ENCODE measurements at places on chromosomes 12 and 14.
A peak's percentile ranks its signal among the peaks of the same experiment; 100 is the strongest.

DNA sequence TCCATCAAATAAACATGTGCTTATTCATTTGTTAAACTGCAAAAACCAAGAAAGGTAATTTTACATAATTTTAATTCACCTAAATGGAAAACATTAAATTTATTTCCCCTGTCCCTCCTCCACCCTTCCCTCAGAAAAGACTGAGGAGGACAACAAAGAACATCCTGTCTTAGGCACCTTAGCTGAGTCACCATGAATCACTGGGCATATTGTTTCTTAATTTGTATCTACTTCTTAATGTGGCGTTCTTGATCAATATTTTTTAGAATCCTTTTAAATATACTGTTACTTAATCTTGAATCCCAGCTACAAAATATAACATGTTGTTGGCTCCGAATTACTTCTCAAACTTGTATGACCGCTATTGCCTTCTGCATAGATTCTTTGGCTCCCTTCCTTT is 23.5 kb downstream of the SIX6 start:
- no peak for DNase-seq

- DNase-seq: no peak
Measured at GRCh38 chr12:121678716-121679300, 9.4 kb upstream of the MORN3 start.

DNA sequence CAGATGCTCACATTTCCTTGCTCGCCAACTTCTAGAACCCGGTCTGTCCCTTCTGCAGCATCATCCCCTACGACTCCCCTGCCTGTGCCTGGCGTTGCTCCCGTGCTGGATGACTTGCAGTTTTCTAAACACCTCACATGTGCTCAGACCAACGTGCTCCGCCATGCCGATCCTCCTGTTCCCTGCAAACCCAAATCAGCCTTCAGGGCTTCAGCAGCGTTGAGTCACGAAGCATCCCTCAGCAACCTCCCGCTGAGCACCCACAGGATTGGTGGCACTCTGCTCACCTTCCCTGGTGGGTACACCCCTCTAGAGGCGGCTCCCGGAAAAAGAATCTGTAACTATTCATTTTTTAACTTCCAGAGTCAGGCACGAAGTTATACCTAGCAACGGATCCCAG is 2.8 kb upstream of the PIWIL1 start:
- DNase-seq: no peak

DNA sequence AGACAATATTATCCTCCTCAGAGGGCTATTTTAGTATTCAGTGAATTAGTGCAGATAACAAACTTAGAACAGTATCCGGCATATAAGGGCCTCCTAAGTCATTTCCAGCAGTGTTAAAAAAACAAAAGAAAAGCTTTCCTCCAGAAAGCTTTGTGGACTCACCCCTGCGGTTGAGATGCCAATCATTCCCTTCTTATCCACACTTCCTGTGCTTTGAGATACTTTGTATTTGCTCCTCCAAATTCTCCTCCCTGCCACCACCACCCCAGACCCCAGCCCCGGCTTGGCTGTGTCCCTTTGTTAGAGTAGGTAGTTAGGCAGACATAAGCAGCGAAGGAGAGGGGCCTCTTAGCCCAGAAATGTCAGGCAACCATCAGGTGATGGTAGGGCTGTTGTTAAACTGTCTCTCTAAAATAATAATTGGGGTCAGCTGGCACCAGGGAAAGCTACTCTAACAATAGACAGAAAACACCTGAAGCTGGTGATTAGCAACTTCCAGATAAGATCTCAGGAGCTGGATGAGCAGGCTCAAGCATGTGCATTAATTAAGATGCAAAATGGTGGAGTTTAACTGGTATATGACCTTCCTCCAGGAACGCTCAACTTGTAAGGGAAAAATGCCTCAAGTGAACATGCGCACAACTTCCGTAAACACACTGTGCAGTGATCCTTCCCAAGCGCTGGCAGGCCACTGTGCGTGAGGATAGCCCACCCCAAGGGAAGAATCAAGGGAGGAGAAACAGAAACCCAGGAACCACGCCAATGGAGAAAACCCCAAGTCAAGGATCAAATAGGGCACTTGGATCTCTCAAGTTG is 152.1 kb upstream of the EEA1 start:
- DNase-seq: no peak

- no peak for DNase-seq
Measured at GRCh38 chr12:50017641-50018040, 7.7 kb downstream of the RACGAP1 start.

DNA sequence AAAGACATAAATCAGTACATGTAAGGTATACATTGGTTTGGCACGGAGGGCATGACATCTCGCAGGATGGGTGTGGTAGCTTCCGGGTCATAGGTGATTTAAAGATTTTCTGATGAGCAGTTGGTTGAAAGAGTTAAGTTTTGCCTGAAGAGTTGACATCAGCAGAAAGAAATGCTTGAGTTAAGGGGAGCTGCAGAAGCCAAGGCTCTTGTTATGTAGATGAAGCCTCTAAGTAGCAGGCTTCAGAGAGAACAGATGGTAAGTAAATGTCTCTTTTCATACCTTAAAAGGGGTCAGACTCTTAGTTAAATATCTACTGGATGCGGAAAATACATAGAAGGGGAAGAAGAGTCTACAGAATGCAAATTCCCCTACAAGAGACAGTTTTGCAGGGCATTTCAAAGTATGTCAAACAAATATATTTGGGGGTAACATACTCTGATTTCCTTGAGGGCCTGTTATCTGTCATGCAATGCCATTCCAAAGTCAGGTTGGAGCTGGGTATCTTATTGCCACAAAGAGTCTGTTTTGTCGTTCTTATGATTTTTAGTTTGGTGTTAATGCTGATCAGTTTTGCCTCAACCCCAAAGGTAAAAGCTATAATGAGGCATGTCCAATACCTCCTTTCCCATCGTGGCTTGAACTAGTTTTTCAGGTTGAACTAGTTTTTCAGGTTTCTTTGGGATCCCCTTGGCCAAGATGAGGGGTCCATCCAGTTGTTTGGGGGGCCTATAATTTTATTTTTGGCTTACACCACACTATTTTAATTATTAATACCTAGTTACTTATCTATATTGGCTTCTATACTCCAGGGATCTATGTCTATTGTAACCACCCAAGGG is 67.0 kb downstream of the PTHLH start:
- no peak for DNase-seq

GRCh38 chr14:64954491-64955240 is 12.1 kb upstream of the GPX2 start:
- DNase-seq: no peak

DNA sequence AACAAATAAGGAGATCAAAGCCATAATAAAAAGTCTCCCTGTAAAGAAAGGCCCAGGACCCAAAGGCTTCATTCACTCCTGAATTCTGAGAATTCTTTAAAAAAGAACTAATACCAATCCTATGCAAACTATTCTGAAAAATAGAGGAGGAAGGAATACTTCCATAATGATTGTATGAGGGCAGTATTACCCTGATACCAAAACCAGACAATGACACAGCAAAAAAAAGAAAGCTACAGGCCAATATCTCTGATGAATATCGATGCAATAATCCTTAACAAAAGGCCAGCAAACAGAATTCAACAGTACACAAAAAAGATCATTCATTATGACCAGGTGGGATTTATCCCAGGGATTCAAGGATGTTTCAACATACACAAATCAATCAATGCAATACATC is 457.8 kb upstream of the FBXO33 start:
- no peak for DNase-seq

GRCh38 chr12:43289426-43289801 is 262.6 kb downstream of the ADAMTS20 start:
- no peak for DNase-seq

DNA sequence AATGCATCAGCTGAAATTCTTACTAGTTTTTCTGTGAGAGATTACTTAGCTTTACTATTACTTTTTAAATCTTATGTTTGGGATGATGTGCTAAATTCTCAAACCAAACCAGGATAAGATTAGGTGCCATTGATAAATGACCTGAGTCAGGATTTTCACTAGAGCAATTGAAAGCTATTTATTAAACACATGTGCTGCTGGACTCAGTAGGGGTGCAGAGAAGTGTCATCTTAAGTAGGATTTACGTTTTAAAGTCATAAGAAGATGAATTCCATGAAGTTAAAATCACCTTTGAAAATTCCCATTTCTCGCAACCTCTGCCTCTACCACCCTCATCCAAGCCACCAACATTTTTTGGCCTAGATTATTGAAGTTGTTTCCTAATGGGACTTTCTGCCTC is 8.8 kb downstream of the TMEM263 start:
- DNase-seq: no peak

GRCh38 chr12:108145011-108145410 is 15.9 kb downstream of the WSCD2 start:
- no peak for DNase-seq

DNA sequence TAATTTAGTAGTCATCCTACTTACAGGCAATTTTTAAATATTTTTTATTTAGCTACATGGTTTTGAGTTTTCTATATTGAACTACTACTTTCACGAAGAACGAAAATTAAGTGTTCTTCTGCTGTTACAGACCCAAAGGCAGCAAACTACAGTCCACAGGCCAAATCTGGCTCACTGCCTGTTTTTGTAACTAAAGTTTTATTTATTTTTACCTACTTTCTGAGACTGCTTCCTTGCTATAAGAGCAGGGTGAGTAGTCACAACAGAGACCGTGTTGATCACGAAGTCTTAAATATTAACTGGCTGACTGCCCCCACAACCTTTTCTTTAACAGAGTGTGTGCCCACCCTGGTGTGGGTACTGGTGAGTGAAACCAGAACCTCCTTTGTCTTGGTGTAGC is 11.6 kb downstream of the RBM19 start:
- no peak for DNase-seq

DNA sequence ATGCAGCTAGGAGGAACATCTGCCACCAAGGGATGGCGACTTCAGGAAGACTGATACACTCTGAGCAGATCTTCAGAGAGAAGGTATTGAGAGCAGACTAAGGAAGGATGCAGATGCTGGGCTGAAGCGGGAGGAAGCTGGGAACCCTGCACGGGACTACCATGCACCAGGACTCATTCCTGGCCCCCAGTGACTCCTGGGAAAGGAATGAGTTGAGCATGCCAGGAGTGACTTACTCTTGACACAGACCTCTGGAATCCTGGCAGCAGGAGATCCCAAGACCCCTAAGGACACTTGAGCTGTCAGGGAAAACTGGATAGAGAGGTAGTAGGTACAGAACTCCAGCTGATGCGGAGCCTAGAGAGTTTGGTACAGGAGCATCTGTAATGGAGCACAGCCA is 336.1 kb downstream of the RPS29 start:
- no peak for DNase-seq

DNA sequence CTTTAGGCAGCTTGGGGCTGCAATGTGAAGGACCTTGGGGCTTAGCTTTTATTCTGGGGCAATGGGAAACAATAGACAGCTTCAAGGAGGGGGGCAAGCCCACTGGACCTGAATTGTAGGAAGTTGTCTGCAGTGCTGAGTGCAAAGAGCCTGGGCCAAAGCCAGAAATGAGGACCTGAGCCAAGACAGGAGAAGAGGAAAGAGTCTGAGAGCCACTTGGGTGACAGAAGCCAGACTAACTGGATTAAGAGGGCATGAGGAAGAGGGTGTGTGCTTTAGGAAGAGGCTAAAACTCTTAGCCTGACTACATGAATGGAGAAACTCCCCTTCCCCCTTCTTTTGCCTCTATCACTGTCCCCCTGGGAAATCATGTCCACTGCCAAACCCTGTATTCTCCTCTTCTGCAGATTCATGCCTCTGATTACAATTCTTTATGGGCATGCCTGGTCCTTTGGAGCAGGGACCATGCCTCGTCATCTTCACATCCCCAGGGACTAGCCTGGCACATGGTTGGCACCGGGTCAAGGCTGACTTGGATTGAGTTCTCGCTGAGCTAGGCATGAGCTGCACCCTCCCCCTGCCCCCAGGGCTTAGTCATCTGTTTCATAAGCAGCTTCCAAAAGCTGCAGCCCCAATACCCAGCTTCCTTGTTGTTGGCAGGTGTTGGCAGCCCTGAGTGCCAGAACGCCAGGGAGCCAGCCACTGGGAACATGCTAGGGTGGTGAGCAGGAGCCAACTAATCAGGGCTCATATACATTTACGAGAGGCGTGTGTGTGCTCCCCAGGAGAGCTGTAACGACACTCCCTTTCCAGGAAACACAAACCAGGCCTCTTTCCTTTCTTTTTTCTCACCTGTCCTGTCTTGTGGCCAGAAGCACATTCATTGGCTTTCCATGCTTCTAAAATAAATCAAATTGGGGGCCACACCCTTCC is 27.7 kb upstream of the JDP2 start:
- DNase-seq: no peak

GRCh38 chr14:22753586-22753985 is 12.9 kb upstream of the OXA1L start:
- no peak for DNase-seq

- no peak for DNase-seq
Measured at GRCh38 chr14:33352821-33353220, 414.1 kb downstream of the NPAS3 start.

GRCh38 chr14:23929822-23930294 is 23.7 kb upstream of the DHRS4 start:
- peak; percentile 57 for DNase-seq

DNA sequence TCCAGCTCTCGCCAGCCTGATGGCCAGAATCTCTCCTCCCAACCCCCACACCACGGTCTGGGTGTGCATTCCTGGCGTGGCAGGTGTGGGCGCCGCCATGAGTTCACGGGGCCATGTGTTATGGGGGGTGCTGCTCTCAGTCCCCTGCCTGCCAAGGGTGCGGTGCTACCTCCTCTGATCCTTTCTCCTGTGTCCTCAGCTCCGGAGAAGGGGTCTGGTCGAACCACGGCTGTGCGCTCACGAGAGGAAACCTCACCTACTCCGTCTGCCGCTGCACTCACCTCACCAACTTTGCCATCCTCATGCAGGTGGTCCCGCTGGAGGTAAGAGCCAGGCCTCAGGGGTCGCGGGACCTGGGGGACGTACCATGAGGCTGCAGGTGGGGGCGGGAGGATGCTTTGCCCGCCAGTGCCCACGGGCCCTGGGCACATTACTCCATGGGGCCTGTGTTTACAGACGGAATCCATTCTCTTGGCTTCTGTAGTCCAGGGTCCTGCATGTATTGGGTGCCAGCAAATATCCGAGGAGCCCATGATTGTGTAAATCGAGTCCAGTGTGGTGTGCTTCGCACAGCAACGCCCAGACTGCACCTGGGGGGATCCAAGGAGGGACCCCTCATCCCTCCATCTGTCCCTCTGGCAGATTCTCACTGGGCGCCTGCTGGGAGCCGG is 130.8 kb downstream of the ADGRD1 start:
- no peak for DNase-seq

GRCh38 chr12:20588042-20588441 is 107.1 kb upstream of the SLCO1C1 start:
- DNase-seq: no peak

GRCh38 chr12:52759695-52760094 is 17.4 kb downstream of the KRT76 start:
- DNase-seq: no peak

Measured in stimulated activated CD4-positive, alpha-beta T cell treated with anti-CD3 and anti-CD28 coated beads, Interleukin-15, amount 100 ng/mL, for 1 hour (primary cell).